ENCODE measurements at places on chromosomes 4 and X.
A peak's percentile ranks its signal among the peaks of the same experiment; 100 is the strongest.

DNA sequence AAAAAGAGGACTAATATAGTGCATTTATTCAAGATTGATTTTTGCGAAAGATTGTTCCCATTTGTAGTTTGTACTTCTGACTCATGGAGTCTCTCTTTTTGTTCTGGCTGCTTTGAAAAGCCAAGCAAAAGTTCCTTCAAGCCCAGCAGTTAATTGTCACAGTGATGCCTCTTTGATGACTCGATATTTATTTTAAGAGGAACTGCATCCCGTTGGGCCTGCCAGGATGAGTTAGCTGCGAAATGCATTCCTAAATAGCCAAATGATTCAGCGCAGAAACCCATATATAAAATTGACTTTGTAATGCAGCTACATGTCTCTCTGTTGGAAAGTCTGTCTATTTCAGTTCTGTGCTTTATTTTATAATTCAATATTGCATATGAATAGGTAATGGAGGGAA is 295.1 kb downstream of the GBA3 start:
- DNase-seq, result no peak

DNA sequence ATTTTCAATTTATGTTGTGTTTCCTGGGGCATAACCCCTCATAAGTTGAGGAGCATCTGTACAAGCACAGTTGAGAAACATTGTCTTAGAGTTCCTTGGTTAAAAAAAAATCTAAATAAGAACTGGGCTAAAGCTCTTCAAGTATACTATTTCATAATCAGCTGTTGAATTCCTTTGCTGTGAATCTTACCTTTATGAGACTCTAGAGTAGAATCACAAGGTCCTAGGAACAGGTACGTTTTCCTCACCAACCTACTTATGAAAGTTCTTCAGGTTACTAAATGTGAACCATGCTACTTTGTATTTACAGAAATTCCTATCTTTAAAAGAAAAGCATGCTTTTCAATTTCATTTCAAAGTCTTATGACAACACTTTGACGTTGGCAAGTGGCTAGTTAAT is 20.9 kb upstream of the SOD3 start:
- no peak for DNase-seq

GRCh38 chrX:46341767-46342322 is 203.4 kb downstream of the ZNF674 start:
- DNase-seq, result no peak

DNA sequence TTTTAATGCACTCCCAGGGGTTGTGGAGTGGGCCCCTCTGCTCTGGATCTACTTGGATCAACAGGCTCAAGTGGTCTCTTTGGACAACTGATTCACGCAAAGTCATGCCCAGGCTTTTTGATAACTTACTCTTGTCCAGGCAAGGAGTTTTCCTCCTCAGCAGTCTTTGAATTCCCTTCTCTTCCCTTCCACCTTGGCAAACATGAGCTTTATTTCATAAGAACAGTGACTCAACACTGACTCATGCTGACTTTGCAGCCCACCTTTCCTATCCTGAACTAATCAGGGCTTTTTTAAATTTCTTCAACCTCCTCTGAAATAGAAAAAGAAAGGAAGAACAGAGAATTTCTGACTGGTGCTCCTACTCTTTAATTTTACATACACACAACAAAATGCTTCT is 132.1 kb upstream of the LDB2 start:
- no peak for DNase-seq

GRCh38 chrX:71184803-71185495 is 38.1 kb upstream of the GJB1 start:
- no peak for DNase-seq

DNA sequence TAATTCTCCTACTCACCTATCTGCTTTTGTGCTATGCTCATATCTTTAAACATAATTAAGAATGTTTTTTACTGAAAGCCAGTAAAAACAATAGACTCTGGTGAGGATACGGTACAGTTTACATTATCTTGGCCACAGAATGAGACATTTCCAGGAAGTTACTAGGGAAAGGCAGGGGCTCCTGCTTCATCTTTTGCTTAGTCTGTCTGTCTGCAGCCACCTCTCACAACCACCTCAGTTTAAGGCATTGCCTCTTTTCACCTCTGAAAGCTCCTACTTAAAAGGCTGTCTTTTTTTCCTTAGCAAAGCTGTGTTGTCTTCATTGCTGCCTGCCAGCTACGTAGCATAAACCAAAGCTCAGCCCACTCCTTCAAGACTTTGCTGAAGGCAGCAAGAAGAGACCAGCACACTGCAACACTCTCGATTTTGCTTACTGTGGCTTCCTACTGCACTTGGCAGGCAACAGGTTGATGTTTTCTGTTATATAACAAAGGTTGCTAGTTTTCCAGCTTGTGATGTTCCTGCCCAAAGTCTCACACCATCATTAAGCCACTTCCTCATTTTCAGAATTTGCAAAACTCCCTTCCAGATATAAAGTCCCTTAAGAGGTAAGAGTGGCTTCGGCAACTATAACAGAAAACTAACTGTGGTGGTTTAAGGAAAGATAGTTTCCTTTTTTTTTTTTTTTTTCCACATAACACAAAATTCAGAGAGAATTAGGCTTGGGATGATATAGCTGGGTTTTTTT is 432.9 kb downstream of the GRXCR1 start:
- DNase-seq, result no peak

- peak; percentile 72 for DNase-seq
These were observed 121.2 kb downstream of the VEGFC start for GRCh38 chr4:176671532-176671931.

- DNase-seq, result no peak
These were observed 425.6 kb downstream of the IL1RAPL1 start for GRCh38 chrX:29012867-29013266.

- peak; percentile 91 for DNase-seq
These were observed 5.0 kb downstream of the UVSSA start for GRCh38 chr4:1351854-1352566.

DNA sequence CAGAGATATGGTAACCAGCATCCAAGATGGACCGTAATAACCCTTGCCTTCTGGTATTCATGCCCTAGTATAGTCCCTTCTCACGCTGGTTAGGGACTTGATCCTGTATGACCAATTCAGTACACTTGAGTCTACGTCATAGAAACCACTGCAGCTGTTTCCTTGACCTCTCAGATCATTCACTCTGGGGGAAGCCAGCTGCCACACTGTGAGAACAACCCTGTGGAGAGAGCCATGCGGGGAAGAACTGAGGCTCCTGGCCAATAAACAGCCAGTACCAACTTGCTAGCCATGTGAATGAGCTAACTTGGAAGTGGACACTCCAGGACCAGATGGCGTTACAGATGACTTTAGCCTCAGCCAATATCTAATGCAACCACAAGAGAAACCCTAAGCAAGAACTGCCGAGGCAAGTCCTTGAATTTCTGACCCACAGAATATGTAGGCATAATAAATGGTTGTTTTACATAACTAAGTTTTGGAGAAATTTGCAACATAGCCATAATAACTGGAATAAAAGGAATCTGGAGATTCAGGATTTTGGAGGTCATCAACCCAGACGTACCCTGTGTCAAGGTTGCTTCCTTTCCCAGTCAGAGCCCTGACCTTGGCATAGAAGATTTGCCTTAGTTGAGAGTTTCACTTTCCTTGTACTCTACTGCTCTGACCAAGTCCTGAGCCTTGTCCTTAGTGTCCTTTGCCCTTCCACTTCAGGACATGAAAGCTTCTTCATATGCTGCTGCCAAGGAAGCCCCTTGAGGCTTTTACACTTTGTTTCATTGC is 87.3 kb upstream of the ZNF81 start:
- no peak for DNase-seq

DNA sequence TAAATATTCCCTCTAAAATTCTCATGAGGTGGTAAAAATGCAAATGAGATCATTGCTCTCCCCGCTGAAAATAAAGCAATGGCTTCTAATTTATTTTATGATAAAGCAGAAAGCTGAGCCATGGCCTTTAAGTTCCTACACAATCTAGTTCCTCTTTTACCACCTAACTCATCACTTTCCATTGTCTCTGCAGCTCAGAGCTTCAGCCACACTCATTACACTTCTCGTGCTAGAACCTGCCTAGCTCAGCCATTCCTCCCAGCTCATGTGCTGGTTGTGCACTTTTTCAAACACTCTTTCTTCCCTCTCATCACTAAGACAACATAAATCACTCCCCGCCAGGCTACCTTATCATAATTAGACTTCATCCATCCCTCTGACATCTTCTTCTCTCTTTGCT is 1112.1 kb upstream of the PRKX start:
- no peak for DNase-seq
